ENCODE measurements at places on chromosomes 5 and 9.

DNA sequence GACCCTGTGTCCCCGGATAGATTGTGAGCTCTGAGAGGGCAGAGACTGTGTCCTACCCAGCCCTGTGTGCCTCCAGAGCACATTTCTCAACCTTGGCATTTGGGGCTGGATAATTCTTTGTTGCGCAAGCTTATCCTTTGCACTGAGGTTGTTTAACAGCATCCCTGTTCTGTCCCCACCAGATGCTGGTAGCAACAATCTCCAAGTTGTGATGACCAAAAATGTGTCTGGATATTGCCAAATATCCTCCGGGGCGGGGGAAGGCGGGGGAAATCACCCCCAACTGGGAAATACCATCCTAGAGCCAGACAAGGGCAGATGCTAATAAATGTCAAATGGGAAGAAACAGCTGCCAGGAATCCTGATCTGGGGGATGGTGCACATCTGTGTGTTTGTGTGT lies 24.0 kb upstream of the TNIP1 start:
- no peak for DNase-seq

- no peak for DNase-seq
These were observed 308.8 kb upstream of the DMRT1 start for GRCh38 chr9:532707-533106.

DNA sequence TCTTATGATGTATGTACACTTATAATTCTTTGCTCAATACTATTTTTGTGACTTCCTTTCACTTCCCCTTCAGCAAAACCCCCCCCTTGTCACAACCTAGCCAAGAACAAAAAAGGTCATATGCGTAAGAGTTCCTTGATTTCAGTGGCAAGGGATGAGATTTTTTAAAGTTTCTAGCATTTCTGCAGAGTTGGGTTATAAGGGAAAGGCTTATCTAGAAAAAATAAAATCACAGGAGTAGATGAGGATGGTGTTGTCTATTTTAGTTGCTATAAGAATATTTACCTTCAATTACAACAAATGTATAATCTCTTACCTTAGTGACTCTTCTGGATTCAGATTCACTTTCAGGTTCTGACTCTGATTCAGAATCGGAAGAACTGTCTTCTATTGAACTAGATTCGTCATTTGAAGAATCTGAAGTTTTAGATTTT lies 184.6 kb downstream of the AP3B1 start:
- no peak for DNase-seq

DNA sequence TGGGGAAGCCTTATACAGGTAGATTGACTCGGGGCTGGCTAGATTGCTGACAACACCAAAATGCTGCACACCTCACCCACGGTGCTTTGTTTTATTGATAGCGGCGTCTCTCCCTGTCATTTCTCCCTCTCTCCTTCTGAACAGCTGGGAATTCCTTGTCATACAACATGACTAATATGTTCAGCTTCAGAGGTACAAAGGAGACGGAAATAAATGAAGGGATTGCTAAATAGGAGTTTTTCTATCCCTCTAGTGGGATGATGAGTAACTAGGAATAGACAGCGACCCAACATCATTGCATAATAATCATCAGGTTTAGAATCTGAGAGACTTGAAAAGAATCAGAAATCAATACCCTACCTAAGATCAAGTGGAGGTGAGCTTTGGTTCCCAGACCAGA lies 337.7 kb upstream of the PANK3 start:
- no peak for DNase-seq

GRCh38 chr9:115422932-115423440 lies 305.0 kb upstream of the TNC start:
- DNase-seq, result no peak

- DNase-seq, result no peak
These were observed 381.4 kb upstream of the CD180 start for GRCh38 chr5:67578011-67578410.

GRCh38 chr5:126395605-126396004 lies 27.6 kb upstream of the GRAMD2B start:
- DNase-seq, result no peak

- DNase-seq, result no peak
These were observed 75.2 kb upstream of the COX7C start for GRCh38 chr5:86542532-86542931.

DNA sequence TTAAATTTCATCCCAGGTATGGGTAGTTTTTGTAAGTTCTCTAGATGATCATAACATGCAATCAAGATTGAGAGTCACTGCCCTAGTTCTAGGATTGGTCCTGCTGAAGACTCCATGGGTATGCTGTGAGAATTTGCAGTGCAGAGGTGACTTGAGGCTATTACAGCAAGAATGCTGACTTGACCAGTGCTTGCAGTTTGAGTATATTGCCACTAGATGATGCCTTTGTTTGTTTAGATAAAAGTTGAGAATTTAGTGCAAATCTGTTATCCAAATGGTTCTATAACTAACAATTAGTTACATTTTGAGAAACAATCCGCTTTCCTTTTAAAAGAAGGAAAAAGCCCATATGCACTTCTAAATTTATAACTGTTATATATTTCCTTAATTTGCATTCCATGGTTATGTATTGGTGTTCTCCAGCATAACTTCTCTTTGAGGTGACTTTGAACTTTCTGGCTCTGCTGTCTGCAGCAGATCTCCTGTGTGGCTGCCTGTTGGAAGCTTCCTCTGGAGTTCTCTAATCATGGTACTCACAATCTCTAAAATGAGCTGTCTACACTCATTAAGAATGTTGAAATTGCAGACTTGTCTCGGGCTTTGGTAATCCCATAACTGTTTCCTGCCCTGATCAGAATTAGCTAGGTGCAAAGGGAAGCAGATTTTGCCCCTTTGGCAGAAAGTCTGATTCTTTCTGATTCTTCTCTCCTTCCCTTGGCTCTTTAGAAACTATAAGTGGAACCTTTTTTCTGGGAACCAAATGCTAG lies 24.9 kb downstream of the MELK start:
- no peak for DNase-seq

- no peak for DNase-seq
These were observed 78.3 kb downstream of the PARP8 start for GRCh38 chr5:50744776-50745175.

GRCh38 chr5:96893342-96893741 lies 17.0 kb downstream of the ERAP2 start:
- no peak for DNase-seq

DNA sequence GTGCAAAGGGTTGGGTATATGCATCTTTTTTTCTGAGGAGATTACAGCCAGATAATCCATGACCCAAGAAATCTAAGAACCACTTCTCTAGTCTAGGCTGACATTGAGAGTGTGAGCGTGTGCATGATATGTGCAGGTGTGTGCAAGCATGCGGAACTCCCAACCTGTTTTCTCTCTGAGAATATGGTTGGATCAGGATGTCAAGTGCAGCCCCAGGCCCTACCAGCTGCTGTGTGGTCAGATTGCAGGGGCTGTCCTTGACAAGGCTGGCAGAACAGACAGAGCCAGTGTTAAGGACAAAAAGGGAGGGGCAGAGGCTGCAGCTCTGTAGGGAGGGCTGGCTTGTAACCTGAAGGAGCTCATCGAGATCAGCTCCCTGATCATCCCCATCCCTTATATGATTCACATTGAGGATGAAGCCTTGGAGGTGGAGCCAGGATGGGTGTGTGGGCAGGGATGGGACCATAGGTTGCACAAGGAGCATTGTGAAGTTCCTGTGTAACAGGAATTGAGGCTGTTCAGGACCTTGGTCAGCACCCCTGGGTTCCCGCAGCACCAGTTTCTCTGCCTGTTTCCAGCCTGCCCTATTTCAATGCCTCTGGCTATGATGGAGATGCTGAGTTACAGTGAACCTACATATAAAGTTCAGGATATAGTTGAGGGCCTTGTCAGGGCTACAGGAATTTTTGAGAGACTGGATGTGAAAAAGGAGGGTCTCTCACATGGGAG lies 52.6 kb upstream of the ARAP3 start:
- peak; percentile 27 for DNase-seq

DNA sequence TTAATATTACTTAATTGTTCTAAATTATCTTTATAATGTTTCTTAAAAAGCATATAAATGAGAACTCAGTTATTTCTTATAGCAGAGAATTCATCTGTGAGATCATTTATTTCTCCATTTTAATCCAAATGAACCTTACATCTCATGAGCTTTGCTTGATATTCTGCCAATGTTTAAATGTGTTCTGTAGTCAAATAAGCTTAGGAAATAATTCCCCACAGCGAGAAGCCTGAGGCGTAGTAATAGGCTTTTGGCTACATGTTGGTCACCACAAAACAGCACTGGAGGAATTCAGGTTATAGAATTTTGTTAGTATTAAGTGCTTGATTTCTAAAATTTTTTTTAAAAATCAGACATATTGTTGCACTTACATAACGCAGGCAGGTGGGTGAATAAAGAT lies 585.3 kb upstream of the RORB start:
- DNase-seq, result peak; percentile 24

DNA sequence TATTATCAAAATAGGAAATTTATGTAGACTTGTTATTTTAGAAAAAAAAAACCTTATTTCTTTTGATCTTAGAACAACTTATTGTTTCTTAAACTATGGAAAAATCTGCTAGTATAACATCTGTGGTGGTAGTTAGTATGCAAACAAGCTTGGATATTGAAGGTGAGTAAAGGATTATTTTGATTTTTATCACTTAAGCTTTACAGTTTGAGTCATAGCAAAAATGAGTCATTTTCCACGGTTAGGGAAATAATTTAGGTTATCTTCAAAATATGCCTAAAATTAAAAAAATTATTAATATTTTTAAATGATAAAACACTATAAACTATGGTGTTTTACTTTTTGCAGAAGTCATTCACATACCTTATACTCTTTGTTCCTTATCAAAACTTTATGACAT lies 107.2 kb upstream of the DHFR start:
- no peak for DNase-seq

- DNase-seq, result no peak
These were observed at the start of gene RNF208 for GRCh38 chr9:137222190-137223077. TSS of gene RNF208 (minus strand) at chr9:137222240. CDS start at chr9:137221212, 1,028 bp downstream.

DNA sequence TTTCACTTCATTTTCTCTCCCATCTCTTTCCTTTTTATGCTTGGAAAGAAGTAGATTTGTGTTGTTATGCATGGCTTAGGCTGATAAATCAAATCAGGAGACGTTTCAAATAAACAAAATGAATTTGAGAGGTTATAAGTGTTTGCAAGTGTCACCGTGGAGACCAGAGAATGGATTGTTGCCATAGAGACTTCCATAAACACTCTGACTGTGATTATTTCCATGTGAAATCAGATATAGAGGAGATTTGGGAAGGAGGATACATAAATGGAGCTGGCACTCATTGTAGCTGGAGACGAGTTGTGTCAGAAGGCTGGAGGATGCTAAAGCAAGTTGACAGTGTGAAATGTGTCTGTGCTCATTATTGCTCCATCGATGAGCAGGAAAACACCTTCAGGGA lies 84.2 kb upstream of the PCSK1 start:
- no peak for DNase-seq

DNA sequence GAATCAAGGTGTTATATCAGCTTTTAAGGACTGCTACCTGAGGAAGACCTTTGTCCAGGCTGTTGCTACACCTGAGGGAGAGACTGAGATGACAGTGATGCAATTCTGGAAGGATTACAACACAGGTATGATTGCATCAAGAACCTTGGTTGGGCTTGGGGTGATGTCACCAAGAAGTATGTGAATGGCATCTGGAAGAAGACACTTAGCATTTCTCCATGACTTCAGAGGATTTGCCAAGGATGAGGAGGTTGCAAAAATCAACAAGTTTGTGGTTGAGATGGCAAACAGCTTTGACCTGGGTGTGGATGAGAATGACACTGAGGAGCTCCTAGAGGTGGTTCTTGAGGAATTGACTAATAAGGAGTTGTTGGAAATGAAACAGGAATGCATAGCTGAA lies 67.9 kb upstream of the PANK3 start:
- no peak for DNase-seq

GRCh38 chr5:153783362-153783658 lies 255.4 kb downstream of the FAM114A2 start:
- DNase-seq, result no peak

DNA sequence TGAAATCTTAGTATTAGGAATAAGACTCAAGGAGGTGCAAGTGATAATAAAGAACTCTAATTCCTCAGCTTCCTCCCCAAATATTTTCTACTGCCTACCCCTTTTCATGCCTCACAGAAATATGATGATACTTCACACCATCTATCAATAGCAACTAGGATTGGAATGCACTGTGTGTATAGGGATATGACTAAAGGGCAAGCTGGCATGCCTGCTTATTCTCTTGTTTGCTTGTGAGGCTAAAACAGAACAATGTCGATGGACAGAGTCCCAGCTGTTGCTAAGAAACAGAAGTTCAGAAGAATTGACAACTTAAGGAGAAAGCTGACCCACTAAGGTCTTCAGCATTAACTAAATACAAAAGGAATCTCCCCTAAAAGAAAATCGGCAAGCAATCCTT lies 9.7 kb upstream of the CHD1 start:
- no peak for DNase-seq

GRCh38 chr5:39106322-39106721 lies 32.1 kb upstream of the RICTOR start:
- no peak for DNase-seq

DNA sequence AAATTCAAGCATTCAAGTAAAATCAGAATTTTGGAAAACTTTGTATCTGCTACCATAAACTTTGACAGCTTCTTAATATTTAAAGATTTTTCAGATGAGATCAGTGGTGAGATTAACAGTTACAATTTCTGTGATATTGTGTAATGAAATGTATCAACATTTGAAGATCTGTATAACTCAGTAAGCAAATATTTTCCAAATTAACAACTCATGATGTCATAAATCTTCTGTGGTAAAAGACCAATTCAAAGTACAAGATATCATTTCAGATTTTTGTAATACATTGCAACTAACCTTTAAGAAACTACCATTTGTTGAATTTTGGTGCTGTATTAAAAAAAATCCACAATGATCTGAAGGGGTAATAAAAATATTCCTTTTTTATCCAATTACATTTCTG lies 352.2 kb downstream of the KIAA0825 start:
- DNase-seq, result no peak

- no peak for DNase-seq
These were observed 451.3 kb downstream of the MTRR start for GRCh38 chr5:8320244-8320643.

GRCh38 chr9:69325409-69326212 lies 596 bp downstream of the ENTREP1 start:
- DNase-seq, result no peak

DNA sequence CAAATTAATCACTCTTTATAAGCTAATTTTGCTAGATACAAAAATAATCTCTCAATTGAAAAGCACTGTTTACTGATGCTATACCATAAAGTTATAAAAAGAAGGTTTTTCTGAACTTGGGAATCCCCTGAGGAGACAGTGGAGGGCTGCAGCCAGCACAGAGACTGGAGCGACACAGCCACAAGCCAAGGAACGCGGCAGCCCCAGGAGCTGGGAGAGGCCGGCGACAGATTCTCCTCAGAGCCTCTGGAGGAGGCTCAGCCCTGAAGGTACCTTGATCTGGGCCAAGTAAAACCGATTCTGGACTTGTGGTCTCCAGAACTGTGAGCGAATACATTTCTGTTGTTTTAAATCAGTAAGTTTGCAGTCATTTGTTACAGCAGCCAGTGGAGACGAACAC lies 3.7 kb downstream of the GFPT2 start:
- no peak for DNase-seq

DNA sequence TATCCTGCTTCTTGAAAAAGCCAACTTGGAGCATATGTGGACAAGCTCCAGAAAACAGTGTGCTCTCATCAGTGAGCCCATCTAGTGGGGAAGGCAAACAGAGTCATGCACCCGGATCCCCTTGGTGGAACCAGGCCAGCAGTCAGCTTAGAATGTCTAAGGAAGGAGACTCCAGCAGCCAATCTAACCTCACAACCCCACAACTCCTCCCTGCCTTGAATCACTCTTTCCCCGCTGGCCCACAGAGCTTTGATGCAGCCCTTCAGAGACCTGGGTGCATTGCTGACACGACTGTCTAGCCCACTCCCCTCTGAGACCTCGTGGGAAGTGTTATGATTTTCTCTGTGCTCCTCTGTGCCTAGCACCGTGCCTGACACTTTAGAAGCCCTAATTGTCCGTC lies 623.7 kb downstream of the BNC2 start:
- DNase-seq, result no peak

Data from NCI-H1048 (cell line).